ENCODE measurements at places on chromosomes 16 and 17.

DNA sequence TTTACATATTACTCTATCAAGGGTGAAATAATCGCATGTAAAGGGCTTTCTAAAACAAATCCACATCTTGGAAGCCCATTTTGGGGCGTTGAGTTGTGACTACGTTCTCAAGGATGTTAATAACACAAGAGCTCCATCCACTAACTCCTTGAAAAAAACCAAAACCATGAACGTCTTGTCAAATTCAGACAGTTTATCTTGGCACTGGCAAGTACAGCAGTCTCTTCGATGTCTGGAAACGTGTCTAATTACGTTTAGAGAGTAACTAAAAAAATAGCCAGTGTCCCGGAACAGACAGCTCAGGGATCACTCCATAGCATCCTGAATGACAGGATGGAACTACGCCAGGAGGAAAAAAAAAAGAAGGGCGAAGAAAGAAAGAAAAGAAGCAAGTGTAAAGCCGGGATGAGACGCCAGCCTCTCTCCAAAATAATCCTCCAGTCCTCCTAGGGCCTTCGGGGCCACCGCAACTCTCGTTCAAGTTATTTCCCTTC is 954 bp downstream of the MYO1D start:
- DNase-seq = peak; percentile 33

- no peak for DNase-seq
These were observed 9.3 kb downstream of the OSBPL7 start for GRCh38 chr17:47812146-47812920.

- DNase-seq = no peak
These were observed 1.6 kb downstream of the FLOT2 start for GRCh38 chr17:28895794-28896447.

DNA sequence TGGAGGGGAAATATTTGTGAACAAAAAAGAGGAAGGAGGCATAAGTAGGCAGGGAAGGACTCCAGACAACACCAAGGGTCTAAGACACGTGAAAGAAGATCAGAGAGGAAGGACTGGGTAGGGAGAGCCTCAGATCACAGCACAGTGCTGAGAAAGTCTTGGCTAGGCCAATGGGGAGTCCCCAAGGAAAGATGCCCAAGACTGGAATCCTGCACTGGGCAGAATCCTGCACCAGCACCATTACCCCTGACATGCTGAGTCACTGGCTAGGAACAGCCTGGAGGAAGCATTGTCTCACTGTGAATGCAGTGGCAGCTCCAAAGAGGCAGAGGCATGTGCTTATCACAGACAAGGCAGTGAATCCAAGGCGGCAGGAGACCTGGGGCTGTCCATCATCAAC is 19.2 kb downstream of the CLEC19A start:
- DNase-seq = no peak

GRCh38 chr16:610513-611381 is 20.0 kb upstream of the WFIKKN1 start:
- peak; percentile 24 for DNase-seq

GRCh38 chr16:89003831-89004208 is 26.8 kb upstream of the CBFA2T3 start:
- DNase-seq = no peak

- DNase-seq = peak; percentile 39
These were observed 1.8 kb downstream of the GJD3 start for GRCh38 chr17:40362696-40363110.

DNA sequence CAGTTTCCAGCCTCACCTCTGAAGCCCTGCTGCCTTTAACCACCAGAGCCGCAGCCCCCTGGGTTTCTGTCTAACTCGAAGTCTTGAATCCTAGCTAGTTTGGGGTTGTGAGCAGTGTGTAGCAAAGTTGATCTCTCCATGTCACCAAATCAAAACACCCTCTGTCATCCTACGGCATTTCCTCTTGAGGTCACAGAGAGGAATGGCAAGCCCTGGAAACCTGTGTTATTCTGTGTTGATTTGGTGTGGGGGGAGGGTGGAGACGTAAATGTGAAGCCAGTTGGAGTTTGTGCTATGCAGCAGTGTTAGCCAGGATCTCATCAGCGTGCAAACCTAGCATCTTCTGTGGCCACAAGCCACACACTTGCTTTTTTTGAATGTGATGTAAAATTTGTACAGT is 5.1 kb upstream of the LGALS9 start:
- no peak for DNase-seq

DNA sequence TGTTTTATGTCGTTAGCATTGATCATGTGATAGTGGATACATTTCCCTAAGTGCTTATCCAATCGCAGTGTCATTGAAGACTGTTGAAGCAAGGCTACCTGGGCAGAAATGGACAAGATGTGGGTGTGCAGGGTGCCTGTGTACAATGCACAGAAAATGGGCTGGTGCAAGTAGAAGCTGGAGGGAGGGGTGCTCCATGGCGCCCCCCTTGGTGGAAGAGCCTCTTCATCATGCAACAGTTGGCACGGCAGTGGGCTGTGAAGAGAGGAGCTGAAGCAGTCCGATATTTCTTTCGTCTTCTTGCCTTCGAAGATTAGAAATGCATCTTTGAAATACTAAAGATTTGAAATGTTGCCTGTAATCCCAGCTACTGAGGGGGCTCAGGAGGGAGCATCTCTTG is 100.5 kb downstream of the PLCG2 start:
- DNase-seq = no peak

DNA sequence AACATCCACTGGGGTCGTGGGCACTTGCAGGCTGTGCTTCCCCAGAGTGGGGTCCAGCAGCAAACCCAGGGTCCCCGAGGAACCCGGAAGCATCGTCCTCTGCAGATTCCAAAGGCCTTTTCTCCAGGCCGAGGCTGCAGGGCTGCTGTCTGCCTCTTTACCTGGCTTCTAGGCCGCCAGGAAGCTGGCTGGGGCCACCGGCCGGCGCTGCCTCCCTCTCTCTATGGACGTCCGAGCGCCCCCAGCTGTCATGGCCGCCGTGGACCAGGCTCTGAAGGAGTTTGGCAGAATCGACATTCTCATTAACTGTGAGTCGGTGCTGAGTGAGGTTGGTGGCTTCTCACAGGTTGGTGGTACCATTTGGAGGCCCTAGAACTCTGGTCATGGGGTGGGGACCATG is 5.6 kb downstream of the DECR2 start:
- DNase-seq = no peak

- DNase-seq = no peak
These were observed 644 bp downstream of the NFAT5 start for GRCh38 chr16:69566240-69566980.

Data from NCI-H2029 (cell line).